ENCODE measurements at places on chromosomes 16 and 17. TPM values are rescaled to one million over a fixed set of nuclear protein-coding genes. Genes with fewer than 3 reads are reported as not detected.

ARHGAP44 gene
- total RNA-seq: not detected

- peaks cover 7% of the 10 kb centered on the region for H3K4me1 ChIP-seq
- DNase-seq: no peak
- H3K27me3 ChIP-seq: peaks cover 6% of the 10 kb centered on the region
- peaks cover 7% of the 10 kb centered on the region for H3K36me3 ChIP-seq
- H3K4me3 ChIP-seq: no peak overlapping the region
These were observed 488.0 kb upstream of the C16orf82 start for GRCh38 chr16:26578748-26579147.

CXCL16 gene
- 2.5 TPM for total RNA-seq

DNA sequence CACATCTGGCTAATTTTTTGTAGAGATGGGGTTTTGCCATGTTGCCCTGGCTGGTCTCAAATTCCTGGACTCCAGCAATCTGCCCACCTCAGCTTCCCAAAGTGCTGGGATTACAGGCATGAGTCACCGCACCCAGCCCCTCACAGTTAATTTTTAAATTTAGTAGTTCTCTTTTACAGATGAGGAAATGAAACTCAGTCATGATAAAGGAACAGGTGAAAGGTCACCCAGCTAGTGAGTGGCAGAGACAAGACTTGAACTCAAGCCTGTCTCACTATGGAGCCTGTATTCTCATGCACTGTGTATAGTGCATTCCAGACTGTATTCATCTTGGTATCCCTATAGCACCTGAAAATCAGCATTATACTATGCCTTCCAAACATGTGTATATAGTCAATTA is 77.1 kb upstream of the WSB1 start:
- peaks cover 3% of the 10 kb centered on the region for H3K27me3 ChIP-seq
- no peaks in the 10 kb centered on the region for H3K36me3 ChIP-seq
- no peak overlapping the region for H3K4me3 ChIP-seq
- H3K4me1 ChIP-seq: peaks cover 5% of the 10 kb centered on the region

ABAT gene
- total RNA-seq: 5.0 TPM

- H3K27me3 ChIP-seq: peaks cover 19% of the 10 kb centered on the region
- H3K4me1 ChIP-seq: peaks cover 2% of the 10 kb centered on the region
- H3K27ac ChIP-seq: no peak overlapping the region
These were observed 30.8 kb upstream of the RBBP6 start for GRCh38 chr16:24508614-24509013.

GJC1 gene
- total RNA-seq: 7.5 TPM

EXOC3L1 gene
- 0.12 TPM for total RNA-seq

DNA sequence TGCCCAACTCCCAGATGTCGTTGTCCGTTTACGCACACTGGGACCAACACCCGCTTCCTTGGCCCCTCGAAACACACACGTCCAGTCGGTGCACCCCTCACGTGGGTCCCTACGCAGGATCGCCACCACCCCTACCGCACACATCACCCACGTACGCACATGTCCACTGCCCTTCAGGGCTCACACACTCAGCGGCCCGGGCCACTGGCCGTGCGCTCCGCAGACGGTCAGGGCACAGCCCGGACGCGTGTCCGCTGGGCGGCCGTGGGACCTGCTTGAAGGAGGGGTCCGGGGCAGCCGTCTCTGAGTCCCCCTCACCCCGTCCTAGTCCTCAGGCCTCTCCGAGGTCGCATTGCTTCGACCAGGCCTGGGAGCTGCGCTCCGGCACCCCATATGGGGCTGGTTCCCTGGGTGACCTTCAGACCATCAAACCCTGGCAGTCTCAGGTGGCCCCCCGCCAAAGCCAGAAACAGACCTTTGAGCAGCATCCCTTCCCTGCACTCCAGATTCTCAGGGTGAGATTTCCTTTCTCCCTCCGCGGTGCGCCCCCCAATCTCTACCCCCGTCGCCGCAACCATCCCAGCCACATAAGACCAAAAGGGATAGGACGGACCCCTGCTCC is 914 bp upstream of the GPRC5B start:
- peak overlapping the region; percentile 74 for H3K27ac ChIP-seq
- H3K27me3 ChIP-seq: peaks cover 40% of the 10 kb centered on the region
- H3K4me1 ChIP-seq: peaks cover 24% of the 10 kb centered on the region

C16orf96 gene
- not detected for total RNA-seq

DNA sequence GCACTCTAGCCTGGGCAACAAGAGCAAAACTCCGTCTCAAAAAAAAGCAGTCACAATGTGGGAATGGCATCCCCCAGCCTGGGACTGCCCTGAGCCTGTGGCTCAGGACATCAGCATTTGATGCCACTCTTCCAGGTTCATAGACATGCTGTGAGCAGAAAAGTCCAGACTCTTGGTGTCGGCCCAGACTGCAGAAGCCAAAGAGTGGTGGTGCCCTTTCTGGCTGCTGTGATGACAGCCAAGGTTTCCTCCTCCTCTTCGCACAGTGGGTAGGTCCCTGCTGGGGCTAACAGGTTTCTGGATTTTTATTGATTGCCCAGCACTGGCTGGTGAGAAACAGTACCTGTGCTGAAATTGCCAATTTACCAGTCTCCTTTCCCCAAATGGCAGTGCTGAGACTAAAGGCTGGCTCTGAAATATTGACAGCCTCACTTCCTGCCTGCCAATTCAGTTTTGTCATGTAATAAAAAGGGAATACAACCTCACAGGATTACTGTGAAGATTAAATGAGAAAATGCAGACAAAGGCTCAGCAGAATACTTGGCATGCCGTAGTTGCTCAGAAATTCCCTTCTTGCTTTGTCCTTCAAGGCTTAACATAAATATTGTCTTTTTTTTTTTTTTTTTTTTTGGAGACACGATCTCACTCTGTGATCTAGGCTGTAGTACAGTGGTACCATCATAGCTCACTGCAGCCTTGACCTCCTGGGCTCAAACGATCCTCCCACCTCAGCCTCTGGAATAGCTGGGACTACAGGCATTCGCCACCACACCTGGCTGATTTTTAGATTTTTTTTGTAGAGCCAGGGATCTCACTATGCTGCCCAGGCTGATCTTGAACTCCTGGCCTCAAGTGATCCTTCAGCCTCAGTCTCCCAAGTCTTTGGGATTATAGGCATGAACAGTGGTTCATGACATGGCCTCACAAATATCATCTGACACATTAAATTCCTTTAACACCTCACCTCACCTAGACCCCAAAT is 15.5 kb upstream of the UBE2G1 start:
- H3K27ac ChIP-seq: no peak overlapping the region
- H3K36me3 ChIP-seq: no peaks in the 10 kb centered on the region

DNA sequence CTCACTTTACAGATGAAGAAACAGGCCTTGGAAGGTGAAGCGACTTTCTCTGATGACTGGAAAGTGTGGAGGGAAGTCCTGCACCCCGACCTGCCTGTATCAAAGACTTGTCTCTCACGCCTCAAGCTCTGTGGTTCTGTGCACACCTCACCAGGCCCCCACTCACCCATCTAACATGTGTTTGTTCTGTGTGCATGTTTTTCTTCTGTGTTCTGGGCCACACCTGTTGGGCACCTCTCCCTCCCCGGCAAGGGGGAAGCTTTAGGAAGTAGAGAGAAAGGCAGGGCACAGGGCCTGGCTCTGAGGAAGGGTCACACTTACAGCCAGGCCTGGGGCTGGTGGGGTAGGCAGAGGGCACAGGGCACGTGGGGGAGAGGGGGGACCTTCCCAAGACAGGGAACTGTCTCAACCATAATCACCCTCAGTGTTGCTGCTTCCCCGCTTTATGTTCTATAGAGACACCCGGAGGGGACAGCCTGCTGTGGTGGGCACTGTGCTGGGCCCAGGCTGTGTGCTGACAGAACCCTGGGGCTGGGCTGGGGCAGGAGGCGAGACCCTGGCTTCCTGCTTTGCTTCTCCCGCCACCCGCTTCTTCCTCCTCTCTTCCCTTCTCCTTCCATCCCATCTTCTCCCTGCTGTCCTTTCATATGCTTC is 7.3 kb downstream of the RPRML start:
- no peaks in the 10 kb centered on the region for H3K36me3 ChIP-seq
- H3K27me3 ChIP-seq: peaks cover 9% of the 10 kb centered on the region
- no peak overlapping the region for H3K27ac ChIP-seq
- no peaks in the 10 kb centered on the region for H3K4me1 ChIP-seq
- H3K4me3 ChIP-seq: no peak overlapping the region

IGSF6 gene
- total RNA-seq: not detected

DNA sequence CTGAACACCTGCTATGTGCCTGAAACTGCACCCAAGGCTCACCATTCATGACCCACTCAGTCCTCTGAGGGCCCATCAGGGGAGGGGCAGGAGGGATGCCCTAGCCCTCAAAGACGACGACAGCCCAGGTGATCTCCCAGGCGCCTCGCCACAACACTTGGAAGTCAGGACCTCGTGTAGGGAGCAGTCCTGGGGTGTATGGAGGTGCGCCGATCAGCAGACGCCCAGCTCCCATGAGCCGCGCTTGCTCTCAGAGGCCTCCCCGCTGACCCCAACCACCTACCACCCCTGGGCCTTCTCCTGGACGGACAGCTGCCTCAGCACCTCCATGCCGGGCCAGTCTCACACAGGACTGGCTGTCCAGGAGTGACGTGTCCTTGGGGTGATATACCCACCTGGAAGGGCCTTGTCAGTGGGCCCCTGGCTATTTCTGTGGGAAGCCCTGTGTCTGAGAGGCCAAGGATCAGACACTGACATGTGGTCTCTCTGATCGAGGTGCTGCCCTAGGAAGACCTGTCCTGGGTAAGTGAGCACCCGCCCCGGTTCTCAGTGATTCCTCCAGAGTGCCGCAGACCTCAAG is 26.7 kb downstream of the KDM8 start:
- H3K4me3 ChIP-seq: peak overlapping the region; percentile 77
- DNase-seq: no peak
- H3K4me1 ChIP-seq: peaks cover 57% of the 10 kb centered on the region
- no peaks in the 10 kb centered on the region for H3K27me3 ChIP-seq
- peak overlapping the region; percentile 100 for H3K27ac ChIP-seq

- H3K27ac ChIP-seq: peak overlapping the region; percentile 80
- H3K36me3 ChIP-seq: peaks cover 12% of the 10 kb centered on the region
- peak overlapping the region; percentile 78 for H3K4me3 ChIP-seq
These were observed 5.3 kb upstream of the HIC1 start for GRCh38 chr17:2049333-2050299.

DNA sequence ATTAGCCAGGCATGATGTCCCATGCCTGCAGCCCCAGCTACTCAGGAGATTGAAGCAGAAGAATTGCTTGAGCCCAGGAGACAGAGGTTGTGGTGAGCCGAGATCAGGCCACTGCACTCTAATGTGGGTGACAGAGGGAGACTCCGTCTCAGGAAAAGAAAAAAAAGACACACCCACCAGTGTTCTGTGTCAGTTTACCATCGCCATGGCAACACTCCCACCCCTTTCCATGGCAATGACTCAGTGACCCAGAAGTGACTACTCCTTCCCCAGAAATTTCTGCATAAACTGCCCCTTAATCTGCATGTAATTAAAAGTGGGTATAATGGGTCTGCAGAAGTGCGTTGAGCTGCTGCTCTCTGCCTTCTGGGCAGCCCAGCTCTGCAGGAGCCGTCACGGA is 4.0 kb upstream of the ZC3H18 start:
- H3K36me3 ChIP-seq: peaks cover 2% of the 10 kb centered on the region
- H3K4me1 ChIP-seq: peaks cover 20% of the 10 kb centered on the region
- DNase-seq: peak; percentile 64
- no peak overlapping the region for H3K4me3 ChIP-seq
- peak overlapping the region; percentile 14 for H3K27ac ChIP-seq

- no peak for DNase-seq
- peaks cover 39% of the 10 kb centered on the region for H3K36me3 ChIP-seq
- H3K4me3 ChIP-seq: no peak overlapping the region
These were observed 48.3 kb upstream of the ABCC11 start for GRCh38 chr16:48295488-48296281.

- no peaks in the 10 kb centered on the region for H3K36me3 ChIP-seq
- H3K27ac ChIP-seq: no peak overlapping the region
- no peak overlapping the region for H3K4me3 ChIP-seq
- no peak for DNase-seq
- no peaks in the 10 kb centered on the region for H3K4me1 ChIP-seq
These were observed 91.1 kb downstream of the ASIC2 start for GRCh38 chr17:33202021-33202420.

DNA sequence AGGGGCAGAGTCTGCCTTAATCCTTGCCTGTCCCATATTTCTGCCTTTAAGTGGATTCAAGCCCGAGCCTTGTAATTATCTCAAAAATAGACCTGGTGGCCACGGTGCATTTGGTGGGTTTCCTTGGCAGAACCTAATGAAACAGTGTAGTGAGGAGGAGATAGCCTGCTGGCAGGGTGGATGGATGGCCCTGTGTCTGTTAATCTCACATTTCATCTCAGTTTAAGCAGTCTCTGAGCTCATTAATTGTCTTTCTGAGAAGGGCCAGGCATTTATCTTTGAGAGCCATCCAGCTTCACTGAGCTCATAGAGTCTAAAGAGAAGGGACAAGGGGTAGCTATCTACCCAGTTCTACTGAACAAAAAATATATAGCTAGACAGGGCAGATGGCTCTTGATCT is 364.0 kb upstream of the EEF2KMT start:
- H3K27me3 ChIP-seq: no peaks in the 10 kb centered on the region
- no peaks in the 10 kb centered on the region for H3K36me3 ChIP-seq
- no peak overlapping the region for H3K4me3 ChIP-seq
- no peaks in the 10 kb centered on the region for H3K4me1 ChIP-seq

DNA sequence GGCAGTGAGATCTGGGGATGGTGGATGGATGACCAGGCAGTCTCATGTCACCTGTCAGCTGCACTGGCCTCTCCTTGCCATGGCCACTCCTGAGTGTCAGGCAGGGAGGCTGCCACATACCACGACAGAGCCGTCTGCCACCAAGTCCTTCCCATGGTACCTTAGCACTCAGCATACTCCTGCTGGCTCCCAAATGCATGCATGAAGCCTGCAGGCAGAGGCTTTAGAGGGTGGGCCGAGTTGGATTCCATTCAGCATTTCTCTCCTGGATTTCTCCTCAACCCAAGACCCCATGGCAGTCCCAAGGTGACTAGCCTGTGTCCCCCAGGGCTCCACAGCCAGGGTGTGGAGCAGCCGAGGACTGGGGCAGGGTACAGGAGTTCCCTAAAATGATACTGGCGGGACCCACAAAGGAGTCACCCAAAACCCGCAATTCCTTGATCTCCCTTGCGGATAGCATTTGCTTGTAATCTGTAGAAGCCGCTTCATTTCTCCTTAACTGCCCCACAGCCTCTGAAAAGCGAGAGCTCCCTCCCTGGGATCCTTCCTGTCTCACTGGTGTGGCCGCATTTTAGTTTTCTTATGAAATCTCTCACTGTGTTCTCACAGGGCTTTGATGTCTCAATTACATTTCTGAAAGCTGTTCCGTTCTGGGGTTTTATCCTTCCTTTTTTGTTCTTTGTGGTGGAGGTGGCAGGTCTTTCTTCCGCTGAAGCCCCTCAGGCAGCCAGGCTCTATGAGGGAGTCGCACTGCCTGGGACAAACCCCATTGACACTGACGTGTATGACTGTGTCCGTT is 141.4 kb downstream of the SOCS1 start:
- no peaks in the 10 kb centered on the region for H3K27me3 ChIP-seq
- H3K4me1 ChIP-seq: peaks cover 53% of the 10 kb centered on the region
- peak; percentile 87 for DNase-seq

- no peak within 1 kb of the TSS for H3K4me3 ChIP-seq
- H3K27ac ChIP-seq: no peak within 1 kb of the TSS
- no peak for DNase-seq
- no peaks in the 10 kb centered on the region for H3K36me3 ChIP-seq
- peaks cover 17% of the 10 kb centered on the region for H3K27me3 ChIP-seq
These were observed at the start of gene PRM1 for GRCh38 chr16:11280616-11281522. PRM1 (minus strand) TSS chr16:11281330; CDS start chr16:11281238, 92 bp downstream.

- H3K27me3 ChIP-seq: no peaks in the 10 kb centered on the region
- H3K4me1 ChIP-seq: no peaks in the 10 kb centered on the region
- no peak overlapping the region for H3K27ac ChIP-seq
- no peak overlapping the region for H3K4me3 ChIP-seq
These were observed 124.4 kb downstream of the SDK2 start for GRCh38 chr17:73519714-73520368.

SLC12A3 gene
- not detected for total RNA-seq
